ENCODE measurements at places on chromosomes 7 and 10.
A peak's percentile ranks its signal among the peaks of the same experiment; 100 is the strongest.

- no peak for DNase-seq
Observed at GRCh38 chr10:37754538-37755323, 102.7 kb downstream of the ZNF248 start.

- DNase-seq: no peak
Observed at GRCh38 chr7:46173476-46174195, 252.6 kb upstream of the IGFBP3 start.

DNA sequence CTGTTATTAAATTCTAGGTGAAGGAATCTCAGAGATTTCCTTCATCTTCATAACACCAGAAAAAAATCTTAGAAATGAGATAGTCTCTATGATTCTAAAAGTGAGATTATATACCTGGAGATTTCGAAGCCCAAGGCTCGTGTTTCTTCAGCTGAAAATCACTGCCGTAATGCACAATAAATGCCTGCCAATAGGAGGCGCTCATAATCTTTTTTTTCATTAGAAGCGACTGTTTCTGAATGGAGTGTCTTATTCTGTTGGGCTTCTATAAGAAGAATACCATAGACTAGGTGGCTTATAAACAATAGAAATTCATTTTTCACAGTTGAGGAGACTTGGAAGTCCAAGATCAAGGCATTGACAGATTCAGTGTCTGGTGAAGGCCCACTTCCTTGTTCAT lies 294.7 kb downstream of the PRKG1 start:
- no peak for DNase-seq

GRCh38 chr7:13198727-13199126 lies 511.3 kb downstream of the ARL4A start:
- no peak for DNase-seq

DNA sequence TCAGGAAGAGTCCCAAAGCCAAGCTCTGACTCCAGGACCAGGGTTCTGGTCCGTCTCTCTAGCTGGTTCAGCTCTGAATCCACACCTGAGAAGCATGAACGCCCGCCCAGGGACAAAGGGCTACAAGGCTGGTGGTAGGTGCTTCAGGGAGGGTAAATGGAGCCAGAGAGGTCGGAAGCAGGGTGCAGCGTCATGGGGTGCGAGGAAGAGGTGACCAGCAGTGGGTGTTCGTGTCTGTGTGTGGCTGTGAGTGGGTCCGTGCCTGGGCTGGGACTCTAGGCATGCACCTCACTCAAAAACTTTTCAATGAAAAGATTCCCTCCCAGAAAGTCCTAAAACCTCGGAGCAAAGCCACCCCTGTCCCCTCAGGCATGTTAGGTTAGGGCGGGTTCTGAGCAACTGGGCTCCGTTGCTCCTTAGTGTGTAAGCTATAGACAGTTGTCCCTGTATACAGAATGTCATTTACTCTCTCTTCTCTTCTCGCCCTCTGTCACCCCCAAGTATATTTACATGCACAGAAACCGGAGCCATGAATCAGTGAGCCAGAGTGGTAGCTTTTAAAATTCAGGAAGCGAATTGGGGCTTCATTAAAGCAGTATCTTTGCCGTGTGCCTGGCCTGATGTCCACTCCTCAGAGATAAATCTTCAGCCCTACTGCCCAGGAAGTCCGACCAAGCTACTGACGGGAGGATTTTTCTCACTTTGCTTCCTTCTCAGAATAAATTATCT lies 12.3 kb upstream of the GATA3 start:
- DNase-seq: no peak

DNA sequence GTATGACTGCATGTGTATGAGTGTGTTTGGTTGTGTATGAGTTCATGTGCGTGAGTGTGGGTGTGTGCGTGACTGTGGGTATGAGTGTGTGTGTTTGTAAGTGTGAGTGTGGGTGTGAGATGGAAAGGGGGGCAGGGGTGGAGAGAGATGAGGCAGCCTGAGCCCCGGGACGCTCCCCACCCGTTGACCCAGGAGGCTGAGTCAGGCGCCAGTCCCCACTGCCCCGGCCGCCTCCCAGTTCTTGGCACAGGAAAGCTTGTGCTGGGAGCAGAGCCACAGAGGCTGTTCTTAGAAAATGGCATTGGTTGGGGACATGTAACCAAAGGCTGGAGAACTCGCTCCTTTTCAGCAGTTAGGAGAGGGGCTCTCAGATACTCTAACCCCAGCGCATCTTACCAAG lies 27.8 kb upstream of the NUB1 start:
- DNase-seq: no peak

GRCh38 chr10:11048707-11049278 lies 31.1 kb downstream of the CELF2 start:
- no peak for DNase-seq

DNA sequence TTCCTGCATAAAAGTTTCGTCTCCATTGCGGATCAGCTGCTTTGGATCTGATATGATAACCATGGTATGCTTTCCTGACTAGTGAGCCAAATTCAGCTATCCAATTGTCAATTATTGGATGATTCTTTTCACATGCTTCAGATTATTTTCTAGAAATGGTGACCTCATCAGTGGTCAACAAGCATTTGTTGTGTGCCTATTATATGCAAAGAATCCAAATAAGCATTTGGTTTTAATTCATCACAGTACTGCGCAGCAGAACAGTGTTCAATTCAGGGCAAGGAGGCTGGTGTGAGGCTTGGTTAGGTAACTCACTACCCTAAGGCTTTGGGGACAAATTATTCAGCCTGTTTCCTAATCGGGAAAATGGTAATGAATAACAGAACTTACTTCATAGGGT lies 200.5 kb downstream of the SKAP2 start:
- no peak for DNase-seq

- DNase-seq: no peak
Observed at GRCh38 chr7:3649250-3649649, 348.2 kb downstream of the SDK1 start.

GRCh38 chr10:3048119-3049019 lies 19.0 kb upstream of the PFKP start:
- DNase-seq: no peak

DNA sequence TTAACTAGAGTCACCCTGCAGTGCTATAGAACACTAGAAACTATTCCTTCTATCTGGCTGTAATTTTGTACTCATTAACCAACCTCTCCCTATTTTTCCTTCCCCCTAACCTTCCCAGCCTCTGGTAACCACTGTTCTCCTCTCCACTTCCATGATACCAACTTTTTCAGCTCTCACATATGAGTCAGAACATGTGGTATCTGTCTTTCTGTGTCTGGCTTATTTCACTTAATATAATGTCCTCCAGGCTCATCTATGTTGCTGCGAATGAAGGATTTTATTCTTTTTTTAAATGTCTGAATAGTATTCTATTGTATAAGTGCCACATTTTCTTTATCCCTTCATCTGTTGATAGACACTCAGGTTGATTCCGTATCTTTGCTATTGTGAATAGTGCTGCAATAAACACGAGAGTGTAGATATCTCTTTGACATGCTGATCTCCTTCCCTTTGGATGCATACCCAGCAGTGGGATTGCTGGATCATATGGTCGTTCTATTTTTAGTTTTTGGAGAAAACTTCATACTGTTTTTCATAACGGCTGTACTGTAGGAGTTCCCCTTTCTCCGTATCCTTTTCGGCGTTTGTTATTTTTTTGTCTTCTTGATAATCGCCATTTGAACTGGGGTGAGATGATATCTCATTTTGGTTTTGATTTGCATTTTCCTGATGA lies 101.4 kb downstream of the FAM107B start:
- DNase-seq: no peak

GRCh38 chr7:130010689-130011412 lies 40.3 kb downstream of the ZC3HC1 start:
- peak; percentile 90 for DNase-seq

GRCh38 chr10:15704581-15704968 lies 15.1 kb downstream of the ITGA8 start:
- DNase-seq: no peak

GRCh38 chr10:98276311-98276710 lies 8.3 kb upstream of the LOXL4 start:
- no peak for DNase-seq

GRCh38 chr7:72405871-72406270 lies 6.3 kb downstream of the CALN1 start:
- no peak for DNase-seq

- peak; percentile 81 for DNase-seq
Observed at GRCh38 chr7:5494683-5495561, 71.3 kb upstream of the TNRC18 start.

- no peak for DNase-seq
Observed at GRCh38 chr7:47884675-47885074, 63.6 kb downstream of the PKD1L1 start.

Measured in activated CD8-positive, alpha-beta memory T cell treated with anti-CD3 and anti-CD28 coated beads, Interleukin-2, amount 50 U/mL, for 4 hours (primary cell).